NCI-H1436 (cell line): ENCODE measurements at places on chromosomes 7 and 10.

- DNase-seq = no peak
These were observed 52.7 kb downstream of the FIGNL1 start for GRCh38 chr7:50397320-50397970.

- no peak for DNase-seq
These were observed 332.8 kb downstream of the PLXNA4 start for GRCh38 chr7:132243463-132243862.

GRCh38 chr7:135991322-135991721 is 14.2 kb upstream of the MTPN start:
- DNase-seq = no peak

- DNase-seq = no peak
These were observed 5.3 kb downstream of the FRMD4A start for GRCh38 chr10:14325325-14325955.

GRCh38 chr7:151767557-151767956 is 109.4 kb downstream of the PRKAG2 start:
- no peak for DNase-seq

- DNase-seq = no peak
These were observed 117.2 kb downstream of the ELFN1 start for GRCh38 chr7:1787241-1787640.

DNA sequence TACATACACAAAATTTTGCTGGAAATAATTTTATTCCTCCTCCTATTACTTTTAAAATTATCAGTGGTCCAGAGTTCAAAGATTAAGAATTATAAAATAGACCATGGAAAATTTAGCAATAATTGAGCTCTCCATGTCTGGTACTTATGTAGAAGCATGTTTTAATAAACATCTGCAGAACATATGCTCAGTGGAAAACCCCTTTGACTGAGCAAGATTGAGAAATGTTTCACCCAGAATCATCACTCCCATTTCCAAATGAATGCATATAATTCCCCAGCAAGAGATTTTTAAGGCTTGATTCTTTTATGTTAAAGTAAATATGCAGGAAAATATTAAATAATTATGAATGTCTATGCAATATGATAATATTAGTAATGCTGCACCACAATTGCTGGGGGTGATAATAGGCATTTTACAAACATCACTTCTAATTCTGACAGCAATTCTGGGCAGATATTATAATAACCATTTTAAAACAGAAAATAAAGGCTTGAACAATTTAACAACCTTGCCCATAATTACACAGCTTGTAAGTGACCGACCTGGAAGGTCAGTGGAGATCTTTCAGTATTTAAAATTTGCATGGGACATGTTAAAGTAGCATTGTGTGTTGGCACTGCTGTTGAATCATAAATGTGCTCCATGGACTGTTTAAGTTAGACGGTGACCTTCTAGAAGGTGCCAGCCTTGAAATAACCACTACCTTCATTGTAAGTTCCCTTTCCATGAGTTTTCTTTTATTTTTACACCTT is 45.6 kb upstream of the TES start:
- no peak for DNase-seq

DNA sequence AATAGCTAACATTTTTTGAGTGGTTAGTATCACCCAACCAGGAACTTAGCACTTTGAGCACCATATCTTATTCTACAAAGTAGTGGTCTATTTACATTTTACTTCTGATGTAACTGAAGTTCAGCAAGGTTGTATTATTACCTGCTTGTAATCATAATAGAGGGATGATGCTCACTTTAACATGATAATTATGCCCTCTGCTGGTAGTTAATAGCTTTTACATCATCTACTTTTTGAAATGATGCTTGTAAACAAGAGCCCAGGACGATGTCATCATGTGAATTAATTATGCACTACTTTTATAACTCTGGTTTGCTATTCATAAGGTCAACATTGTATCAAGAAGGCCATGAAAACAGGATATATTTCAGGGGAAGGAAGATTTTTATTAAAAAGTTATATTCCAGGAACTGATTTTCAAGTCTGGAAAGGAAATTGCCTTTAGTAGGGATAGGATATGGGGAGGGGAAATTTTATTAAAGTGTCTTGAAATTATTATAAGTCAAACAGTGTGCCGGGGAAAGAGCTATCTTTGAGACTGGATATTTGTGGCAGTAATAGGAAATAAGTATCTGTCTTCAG is 80.3 kb upstream of the SCIN start:
- peak; percentile 81 for DNase-seq

GRCh38 chr10:117412469-117413010 is 37.3 kb upstream of the PDZD8 start:
- DNase-seq = peak; percentile 3

DNA sequence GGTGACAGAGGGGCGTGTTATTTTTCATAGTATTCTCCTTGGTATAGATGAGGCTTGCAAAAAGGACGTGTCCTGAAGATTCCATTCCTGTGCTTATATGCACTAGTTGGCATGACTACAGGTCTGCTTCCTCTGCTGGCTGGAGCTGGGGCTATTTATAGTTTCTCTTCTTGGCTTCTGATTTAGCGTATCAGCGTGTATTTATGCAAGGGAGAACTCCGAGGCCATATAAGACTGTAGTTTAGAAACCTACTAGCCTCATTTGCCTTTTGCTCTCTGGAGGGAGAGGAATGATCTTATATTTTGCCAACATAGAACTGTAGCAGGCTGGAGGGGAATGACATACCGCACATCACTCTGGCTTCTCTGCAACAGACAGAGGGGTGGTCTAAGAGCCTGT is 39.7 kb downstream of the CACNB2 start:
- no peak for DNase-seq

GRCh38 chr7:34837316-34837715 is 179.3 kb downstream of the NPSR1 start:
- DNase-seq = no peak

DNA sequence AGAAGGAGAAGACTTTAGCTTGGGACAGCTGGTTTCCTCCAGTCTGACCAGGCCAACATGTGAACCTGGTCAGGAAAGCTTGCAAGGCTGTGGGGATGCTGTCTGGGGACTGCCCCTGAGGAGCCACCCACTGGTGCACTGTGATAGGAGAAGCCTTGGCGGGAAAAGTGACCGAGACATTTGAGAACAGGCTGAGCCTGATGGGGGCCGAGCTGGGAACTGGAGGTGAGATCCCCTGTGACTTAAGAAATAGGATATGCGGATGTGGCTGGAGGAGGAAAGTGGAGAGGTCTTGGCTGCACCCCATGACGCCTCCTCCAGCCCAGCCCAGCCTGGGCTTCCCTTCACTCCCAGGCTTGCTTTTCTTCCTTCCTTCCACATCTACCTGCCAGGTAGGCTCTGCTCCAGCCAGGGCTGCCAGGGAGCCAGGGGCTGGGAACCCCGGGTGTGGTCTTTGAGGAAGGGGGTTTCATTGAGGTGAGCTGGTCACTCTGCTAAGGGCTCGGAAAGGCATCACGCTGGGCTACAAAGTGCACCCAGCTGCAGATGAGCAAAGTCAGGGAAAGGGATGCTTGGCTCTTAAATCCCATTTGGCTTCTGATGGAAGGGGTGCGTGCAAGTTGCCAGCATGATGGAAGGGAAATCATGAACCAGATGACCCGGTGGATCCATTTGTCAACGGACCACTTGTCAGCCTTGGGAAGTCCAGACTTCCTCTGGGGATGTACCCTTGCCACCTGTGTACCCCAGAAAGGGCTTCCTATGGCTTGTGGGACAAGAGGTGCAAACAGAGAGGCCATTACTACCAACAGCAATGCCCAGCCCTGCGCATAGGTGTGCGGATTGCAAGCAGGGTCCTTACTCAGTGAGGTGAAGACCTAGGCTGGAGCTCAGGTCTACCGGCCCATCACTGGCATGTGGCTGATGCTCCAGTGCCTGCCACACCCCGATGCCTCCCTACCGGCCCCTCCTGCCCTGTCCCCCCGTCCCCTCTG is 66.3 kb downstream of the C10orf143 start:
- DNase-seq = no peak

GRCh38 chr10:110433740-110434139 is 64.0 kb upstream of the DUSP5 start:
- DNase-seq = no peak

- no peak for DNase-seq
These were observed 61.7 kb upstream of the CNTNAP2 start for GRCh38 chr7:146054909-146055308.

- no peak for DNase-seq
These were observed 170.1 kb upstream of the SEMA3A start for GRCh38 chr7:84364708-84365107.

DNA sequence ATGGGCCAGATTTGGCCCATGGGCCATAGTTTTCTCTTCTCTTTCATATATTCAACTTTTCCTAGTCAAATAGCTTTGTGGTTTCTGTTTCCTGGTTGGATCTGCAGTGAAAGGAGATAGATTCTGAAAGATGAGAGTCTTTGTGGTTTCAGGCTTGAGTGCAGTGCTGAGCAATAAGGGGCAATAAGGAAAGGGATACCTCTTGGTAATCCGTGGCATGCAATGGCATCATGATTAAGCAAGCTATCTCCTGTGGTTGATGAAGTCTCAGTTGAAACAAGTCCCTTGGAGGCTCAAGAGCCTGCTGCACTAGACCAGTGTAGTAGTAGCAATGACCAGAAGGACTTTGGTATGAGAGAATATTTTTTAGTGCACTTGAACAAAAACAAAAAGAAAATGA is 187.7 kb upstream of the CNTNAP2 start:
- DNase-seq = no peak

- DNase-seq = no peak
These were observed 62.7 kb upstream of the LRRC4 start for GRCh38 chr7:128093614-128094570.

DNA sequence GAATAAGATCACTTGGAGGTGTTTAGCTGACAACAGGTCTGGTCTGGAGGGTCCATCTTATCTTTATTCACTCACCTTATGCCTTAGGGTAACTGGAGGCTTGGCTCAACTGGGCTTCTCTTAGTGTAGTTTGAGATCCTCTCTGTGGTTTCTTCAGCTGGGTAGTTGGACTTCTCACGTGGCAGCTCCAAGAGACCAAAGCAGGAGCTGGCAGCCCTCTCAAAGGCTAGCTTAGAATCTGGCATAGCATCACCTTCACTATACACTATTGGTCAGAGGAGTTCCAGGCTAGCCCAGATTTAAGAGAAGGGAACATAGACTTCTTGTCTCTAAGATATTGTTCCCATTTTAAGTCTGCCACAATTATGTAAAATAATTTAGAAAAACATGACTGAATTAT is 16.4 kb downstream of the ADK start:
- DNase-seq = no peak

DNA sequence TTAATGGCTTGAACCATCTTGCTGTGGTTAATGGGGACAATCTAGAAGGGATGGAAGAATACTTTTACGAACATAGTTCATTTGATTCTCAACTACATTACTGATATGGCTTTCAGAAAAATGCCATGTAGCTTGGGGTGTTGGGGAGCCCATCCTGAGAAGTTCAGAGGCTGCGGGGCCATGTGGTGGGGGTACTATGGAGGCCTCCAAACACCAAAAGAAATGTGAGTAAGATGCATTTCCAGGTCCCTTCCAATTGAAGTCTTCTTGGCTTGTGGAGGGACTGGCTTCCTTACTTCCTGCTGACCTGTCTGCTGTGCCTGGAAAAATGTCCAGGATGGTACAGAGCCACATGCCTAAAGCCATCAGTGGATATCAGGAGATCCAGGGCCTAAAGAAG is 1.6 kb upstream of the MBL2 start:
- no peak for DNase-seq

- no peak for DNase-seq
These were observed 50.2 kb upstream of the FGFR2 start for GRCh38 chr10:121648493-121648892.

DNA sequence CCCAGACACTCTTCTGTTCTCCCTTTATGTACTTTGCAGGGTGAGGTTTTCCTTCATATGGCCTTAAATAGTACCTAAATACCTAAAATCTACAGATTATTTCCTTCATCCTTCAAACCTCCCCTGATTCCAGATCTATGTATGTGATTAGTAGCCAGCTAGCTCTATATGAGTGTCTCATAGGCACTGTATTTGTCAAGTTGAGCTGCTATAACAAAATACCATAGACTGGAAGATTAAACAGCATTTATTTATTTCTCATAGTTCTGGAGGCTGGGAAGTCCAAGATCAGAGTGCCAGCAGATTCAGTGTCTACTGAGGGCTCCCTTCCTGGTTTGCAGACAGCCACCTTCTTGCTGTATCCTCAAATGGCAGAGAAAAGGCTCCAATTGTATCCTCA is 60.6 kb upstream of the MSRB2 start:
- no peak for DNase-seq

- no peak for DNase-seq
These were observed 178.2 kb downstream of the AKR1D1 start for GRCh38 chr7:138254444-138254843.

GRCh38 chr10:70832852-70833528 is 17.2 kb downstream of the SGPL1 start:
- DNase-seq = no peak

DNA sequence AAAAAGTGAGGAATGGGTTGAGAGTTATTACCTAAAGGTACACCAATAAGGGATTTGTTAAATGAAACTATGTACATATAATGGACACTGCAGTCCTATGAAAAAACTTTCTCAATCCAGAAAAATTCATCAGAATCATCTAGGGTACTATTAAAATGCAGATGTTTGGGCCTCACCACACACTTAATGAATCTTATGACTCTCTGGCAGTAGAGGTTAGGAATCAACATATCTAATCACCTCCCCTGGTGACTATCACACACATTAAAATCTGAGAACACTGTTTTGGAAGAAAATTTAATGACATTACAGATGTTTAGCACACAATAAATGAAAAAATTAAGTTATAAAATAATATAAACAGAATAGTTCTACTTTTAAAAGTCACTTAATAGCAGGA is 32.1 kb downstream of the BAZ1B start:
- DNase-seq = no peak

DNA sequence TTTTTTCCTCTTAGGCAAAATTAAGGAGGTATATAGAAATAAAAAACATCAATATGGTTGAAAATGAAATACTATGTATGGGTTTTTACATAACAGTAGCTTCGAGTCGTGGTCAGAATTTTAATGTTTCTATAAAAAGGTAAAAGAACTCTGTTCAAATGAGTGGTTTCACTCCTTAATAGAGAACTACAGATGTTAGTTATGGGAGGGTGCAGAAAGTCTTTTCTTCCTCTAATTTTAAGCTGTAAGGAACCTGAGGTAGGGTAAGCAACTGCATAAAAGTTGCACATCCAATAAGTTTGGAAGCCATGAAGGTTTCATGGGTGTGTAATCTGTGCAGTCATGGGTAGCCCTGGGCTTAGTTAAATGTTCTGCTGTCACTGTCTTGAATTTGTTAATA is 141.3 kb downstream of the SUGCT start:
- no peak for DNase-seq

DNA sequence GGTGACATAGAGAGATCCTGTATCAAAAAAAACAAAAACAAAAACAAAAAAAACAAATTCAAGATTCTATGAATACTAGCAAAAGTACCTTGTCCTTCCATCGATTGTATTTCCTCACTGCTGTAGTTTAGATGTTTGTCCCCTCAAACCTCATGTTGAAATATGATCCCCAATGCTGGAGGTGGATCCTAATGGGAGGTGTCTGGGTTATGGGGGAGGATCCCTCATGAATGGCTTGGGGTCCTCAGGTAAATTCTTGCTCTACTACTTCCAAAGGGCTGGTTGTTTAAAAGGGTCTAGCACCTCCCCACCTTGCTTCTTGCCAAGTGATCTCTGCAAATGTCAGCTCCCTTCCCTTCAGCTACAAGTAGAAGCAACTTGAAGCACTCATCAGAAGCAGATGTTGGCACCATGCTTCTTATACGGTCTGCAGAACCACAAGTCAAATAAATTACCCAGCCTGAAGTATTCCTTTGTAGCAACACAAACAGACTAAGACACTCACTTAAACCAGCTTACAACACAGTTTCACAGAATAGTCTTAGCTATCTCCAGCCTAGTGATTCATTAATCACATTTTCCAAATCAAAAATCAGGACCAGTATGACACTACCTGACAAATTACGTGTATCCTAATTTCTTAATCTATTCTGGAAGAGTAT is 20.7 kb downstream of the ABI1 start:
- DNase-seq = no peak
